NCI-H2029 (cell line): ENCODE measurements at places on chromosomes 5 and 9.

GRCh38 chr9:127530206-127530941 lies 79.1 kb downstream of the LRSAM1 start:
- DNase-seq, result no peak

DNA sequence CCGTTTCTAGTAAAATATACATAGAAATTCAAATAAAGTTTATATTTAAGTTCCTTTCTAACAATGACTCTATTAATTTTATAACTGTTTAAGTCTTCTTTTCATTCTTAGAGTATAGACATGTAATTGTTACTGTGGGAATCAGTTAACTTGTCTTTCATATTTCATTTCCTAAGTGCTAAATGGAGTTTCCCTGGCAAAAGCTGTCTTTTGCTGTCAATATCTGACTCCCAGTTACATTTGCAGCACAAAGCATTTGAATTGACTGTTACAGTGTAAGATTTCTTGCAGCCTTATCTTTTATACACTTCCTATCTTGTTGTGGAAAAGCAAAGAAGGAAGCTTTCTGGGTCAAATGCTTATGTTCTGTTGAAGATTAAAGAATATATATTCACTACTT lies 1026.3 kb downstream of the CDH9 start:
- no peak for DNase-seq

DNA sequence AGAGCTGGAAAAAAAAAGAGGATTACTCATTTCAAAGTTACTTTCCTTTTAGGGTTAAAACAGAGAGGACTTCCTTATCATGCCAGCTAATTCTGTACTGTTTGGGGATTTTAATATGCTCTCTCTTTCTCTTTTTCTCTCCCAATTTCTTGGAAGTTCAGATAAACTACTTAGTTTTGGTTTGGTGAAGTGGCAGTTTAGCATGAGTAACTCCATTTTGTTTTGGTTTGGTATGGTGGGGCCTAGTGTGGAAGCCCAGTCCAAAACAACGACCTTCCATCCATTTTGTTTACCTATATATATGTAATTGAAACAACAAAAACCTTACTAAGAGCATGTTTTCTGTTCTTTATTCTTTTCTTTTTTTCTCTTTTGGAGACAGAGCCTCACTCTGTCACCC lies 3.7 kb upstream of the BSPRY start:
- DNase-seq, result no peak

GRCh38 chr5:157596487-157596886 lies 20.9 kb upstream of the ADAM19 start:
- no peak for DNase-seq

DNA sequence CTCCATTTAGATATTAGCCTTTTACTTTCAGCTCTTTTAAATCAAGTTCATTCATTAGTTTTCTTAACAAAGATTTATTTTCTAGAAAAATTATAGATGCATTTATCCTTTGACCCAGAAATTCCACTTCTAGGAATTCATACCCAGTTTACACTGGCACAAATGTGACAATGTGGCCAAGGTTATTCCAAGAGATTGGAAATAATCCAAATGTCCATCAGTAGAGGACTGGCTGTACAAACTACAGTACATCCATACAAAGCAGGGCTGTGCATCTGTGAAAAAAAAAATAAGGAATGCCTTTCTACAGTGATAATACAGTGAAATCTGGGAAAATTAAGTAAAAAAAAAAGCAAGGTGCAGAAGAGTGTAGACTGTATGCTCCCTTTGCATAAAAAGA lies 149.2 kb downstream of the GABBR2 start:
- DNase-seq, result no peak

DNA sequence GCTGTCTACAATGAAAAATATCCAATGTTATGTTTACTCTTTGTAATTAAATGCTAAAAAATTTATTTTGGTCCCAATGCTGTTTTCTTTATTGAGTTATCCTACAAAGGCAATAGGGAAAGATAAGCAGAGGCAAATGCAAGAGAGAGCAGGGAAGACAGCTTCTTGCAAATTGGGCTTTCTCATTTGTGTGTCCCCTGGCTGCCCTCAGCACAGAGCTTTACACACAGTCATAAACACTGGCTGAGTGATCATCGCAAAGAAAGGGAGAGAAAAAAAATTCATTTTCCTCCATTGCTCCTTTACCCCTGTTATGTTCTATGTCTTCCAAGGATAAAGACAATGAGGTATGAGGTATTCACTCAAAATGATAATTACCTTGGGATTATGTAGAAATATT lies 2.3 kb upstream of the TSSK1B start:
- DNase-seq, result no peak

DNA sequence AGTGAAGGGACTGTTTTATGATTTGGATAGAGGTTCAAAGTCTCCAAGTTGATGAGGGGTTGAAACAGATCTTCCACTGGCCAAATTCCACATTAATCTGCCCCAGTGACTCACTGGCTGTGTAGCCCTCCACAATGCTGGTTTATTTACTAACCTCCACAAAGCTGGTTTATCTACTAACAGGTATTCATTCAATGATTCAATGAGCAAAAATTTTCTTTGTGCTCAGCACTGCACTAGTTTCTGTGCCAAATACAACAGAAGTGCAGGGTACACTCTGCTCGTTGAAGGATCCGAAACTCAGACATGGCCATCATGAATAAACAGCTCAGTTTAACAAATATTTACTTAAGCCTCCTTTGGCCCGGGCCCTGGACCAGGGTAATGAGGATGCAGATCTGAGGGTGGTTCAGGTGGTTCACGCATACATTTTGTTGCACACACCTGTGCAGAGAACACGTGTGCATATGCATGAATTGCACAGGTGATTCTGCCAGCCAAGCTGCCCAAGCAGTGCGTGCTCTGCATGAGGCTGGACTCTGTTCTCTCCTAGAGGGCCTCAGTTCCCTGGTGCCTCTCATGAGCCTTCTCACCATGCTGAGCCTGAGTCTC lies 71.0 kb downstream of the SH3PXD2B start:
- DNase-seq, result peak; percentile 95

- no peak for DNase-seq
These were observed 629 bp upstream of the CD74 start for GRCh38 chr5:150413176-150413901.

GRCh38 chr9:4145482-4145881 lies 154.4 kb downstream of the GLIS3 start:
- DNase-seq, result no peak

DNA sequence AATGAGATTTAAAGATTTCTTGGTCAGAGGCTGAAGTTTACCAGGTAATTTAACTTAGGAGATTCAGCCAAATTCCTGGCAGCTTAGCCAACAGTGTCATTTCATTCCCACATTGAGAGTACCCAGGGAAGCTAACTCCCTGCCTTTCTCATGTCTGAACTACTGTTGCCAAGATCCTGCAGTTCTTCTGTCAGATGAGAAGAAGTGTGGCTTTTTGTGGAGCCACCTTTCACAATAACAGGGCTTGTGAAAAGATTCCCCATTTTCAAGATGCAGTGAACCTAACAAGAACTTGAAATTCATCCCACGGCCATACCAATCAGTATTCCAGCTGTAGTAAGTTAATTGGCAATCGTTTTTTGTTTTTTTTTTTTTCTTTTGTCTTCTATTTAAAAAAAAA lies 176.4 kb downstream of the XRCC4 start:
- DNase-seq, result no peak

DNA sequence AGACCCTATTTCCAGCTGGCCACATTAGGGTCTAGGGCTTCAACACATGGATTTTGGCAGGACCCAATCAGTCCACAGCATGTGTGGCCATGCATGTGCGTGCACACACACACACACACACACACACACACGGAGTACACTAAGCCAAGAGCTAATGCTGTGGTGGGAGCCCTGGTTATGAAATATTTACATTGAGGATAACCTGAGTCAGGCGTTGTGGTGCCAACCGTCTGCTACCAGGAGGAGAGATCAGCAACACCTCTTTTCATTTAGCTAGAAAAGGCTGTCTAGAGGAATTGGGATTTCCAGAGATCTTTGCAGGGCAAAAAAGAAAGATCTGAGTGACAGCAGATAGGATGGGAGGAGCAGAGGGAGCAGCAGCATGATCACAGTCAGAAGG lies 141.5 kb downstream of the TRPM3 start:
- DNase-seq, result no peak

- no peak for DNase-seq
These were observed 4.1 kb upstream of the NDFIP1 start for GRCh38 chr5:142104491-142104890.

DNA sequence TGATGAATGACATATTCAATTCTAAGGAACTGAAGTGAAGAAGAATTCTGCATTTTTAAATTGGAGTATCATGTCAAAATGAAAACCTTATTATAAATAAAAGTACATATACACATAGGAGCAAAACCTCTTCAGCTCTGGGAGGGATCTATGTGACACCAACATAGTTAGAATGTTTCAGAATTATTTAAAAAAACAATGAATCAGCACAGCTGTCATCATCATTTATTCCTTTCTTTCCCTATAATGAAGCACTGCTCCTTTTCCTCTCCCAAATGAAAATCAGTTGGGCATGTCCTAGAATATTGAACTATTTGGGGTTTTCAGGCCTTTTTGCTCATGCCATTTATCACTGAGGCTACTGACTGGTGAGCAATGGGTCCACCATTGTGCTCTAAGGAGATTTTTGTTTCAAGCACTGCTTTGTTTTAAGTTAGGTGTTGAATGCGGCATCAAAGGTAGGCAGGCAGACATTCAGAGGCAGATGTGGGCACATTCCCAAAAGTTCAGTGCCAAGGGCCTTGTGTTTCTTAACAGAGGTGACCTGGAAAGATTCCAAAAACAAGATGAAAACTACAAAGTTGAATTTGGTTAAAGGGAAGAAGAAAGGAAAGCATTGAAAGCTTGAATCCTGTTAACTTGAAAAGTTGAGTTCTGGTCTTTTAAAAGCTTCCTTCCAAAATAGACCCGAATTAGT lies 126.4 kb upstream of the ADAMTSL1 start:
- DNase-seq, result no peak

GRCh38 chr9:133758228-133758627 lies 20.1 kb upstream of the SARDH start:
- no peak for DNase-seq

DNA sequence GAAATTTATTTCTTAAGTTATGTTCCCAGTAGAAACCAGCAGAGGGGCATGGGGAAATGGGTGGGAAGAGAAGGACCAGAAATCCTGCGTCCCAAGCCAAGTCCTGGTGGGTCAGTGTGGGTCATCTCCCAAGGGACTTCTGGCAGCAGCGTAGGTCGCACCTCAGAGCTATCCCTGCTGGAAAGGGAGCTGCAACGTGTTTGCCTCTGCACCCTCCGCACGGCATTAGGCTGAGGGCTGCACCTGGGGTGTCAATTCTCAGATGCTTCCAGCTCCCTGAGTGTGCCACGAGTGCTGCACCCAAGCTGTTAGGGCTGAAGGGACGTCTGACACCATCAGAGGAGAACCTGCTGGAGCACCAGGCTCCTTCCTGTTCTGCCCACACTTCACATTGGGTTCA lies 182.8 kb downstream of the CACNA1B start:
- no peak for DNase-seq

DNA sequence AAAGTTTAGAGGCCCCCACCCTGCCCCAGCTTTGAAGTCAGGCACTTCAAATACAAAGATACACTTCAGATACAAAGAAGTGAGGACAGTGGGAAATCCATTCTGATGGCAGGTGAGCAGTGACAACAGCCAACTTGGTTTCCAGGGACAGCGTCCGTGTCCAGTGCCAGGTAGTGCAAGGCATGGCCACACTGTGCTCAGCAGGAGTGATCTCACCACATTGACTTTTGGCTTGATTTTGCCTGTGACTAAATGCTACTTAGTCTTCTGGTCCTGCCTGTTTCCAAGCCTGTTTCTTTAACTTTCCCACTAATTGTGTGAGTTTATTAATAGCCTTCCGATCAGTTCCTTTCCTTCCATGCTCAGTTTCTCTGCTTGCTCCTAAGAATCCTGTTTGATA lies 72.6 kb upstream of the PALM2AKAP2 start:
- DNase-seq, result no peak

DNA sequence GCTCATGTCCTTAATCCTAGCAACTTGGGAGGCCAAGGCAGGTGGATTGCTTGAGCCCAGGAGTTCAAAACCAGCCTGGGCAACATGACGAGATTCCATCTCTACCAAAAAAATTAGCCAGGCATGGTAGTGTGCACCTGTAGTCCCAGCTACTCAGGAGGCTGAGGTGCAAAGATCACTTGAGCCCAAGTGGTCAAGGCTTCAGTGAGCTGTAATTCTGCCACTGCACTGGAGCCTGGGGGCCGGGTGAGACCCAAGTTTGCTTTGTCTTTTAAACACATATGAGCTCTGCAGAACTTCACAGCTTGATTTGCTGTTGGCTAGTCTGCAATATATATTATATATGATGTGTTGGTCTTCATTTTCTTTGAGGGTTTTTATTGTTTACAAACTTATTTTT lies 89.8 kb downstream of the UBE2R2 start:
- no peak for DNase-seq
